LoVo (cell line): ENCODE measurements at places on chromosomes 11 and 22.
A peak's percentile ranks its signal among the peaks of the same experiment; 100 is the strongest.

DNA sequence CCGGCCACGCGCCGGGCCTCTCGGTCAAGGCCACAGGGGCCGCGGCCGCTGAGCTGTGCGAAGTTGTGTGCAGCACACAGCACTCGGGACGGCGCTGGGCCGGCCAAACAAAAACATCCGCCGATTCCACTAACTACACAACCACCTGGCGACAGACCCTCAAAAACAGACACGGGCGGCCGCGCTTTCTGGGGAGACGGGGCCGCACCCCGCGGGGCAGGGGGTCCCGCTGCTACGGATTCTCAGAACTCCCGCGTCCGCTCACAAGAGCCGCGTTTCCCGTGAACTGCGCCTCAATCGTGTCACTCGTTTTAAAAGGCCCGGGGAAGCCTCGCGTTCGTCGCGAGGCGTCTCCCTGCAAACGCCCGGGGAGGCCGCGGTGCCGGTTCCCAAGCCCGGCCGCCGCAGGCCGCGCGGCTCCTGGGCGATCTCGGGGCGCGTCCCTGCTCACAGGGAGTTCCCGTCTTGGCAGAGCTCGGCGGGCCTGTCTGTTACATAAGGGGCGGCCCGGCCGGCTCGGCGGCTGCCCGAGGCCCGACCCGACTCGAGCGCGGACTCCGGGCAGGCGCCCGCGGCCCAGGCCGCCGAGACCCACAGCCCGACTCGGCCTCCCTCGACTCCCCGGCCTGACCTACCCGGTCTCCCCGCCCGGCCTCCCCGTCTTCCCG, 936 bp downstream of the BRD1 start:
- DNase-seq: no peak

DNA sequence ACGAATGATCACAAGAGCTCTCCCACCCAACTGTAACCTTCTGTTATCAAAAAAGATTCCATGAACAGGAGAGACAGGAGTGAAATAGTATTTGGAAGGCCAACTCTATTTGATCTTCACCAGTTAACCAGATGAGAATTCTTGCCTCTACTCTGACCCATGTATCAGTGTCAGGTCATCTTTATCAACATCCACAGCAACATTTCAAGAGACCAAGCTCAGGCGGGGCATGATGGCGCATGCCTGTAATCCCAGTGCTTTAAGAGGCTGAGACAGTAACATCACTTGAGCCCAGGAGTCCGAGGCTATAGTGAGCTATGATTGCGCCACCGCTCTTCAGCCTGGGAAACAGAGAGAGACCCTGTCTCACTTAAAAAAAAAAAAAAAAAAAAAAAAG, 62.3 kb downstream of the GAB2 start:
- DNase-seq: no peak

DNA sequence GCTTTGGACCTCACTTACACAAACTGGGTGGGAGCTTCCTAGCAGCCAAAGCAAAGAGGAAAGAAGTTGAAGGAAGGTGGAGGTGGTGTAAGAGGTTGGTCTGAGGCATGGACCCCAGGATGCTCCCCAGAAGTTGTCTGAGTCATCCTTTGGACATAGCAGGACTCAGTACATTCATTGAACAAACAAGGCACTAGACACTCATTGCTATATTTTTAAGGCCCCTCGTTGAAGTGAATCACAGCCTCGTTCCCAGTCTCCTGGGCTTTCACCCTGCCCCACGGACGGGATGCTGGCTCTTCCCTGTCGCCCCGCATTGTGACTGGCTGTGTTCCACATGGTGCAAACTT, 95.9 kb upstream of the FGF3 start:
- DNase-seq: peak; percentile 51

DNA sequence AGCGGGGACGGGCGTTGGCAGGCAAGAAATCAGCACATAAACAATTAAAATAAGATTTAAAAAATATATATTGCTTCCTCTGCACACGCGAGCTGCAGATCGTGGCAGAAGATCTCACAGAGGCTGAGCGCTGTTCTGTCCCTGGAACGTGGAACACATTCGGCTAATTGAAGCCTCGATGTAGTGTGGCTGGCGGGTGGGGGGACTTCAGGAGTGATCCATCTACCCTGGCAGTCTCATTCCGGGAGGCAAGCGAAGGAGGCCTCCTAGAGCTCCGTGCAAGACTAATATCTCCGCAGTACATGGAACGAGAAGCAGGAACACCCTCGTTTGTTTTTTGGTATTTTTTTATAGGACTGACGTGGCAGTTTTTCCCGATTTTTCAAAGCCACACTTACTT, 402.4 kb downstream of the MN1 start:
- no peak for DNase-seq

GRCh38 chr11:45801723-45802315, 3.1 kb upstream of the SLC35C1 start:
- no peak for DNase-seq

DNA sequence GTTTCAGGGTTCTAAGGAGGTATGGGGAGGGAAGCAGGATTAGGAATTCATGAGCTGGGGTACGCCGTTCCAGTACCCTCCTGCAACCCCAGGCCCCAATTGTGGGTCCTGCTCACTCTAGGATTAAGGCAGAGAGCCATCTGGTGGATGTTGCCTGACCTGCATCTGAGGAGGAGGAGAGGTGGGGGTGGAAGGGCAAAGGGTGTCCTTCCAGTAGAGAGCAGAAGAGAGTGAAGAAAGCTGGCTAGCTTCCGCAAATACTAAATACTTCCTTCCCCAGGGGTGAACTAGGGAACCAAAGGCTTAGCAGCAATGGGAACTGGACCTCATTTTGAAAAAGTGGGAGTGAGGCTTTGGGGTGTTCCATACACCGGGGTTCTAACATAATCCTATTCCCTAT, 10.6 kb downstream of the LRRC51 start:
- peak; percentile 33 for DNase-seq

GRCh38 chr22:39851606-39852315, 41.8 kb downstream of the ENTHD1 start:
- no peak for DNase-seq

GRCh38 chr11:122173587-122173986, 57.6 kb upstream of the BLID start:
- no peak for DNase-seq
